ENCODE measurements at places on chromosomes 6 and 20. TPM values are rescaled to one million over a fixed set of nuclear protein-coding genes. Genes with fewer than 3 reads are reported as not detected.

Gene THBD
- total RNA-seq = not detected

Gene COL9A3
- 1.0 TPM for total RNA-seq

Gene GFRA4
- not detected for total RNA-seq

Gene SLC12A5
- total RNA-seq = 3.1 TPM

Gene ANKEF1
- 1.4 TPM for total RNA-seq

Gene SEMG1
- total RNA-seq = not detected

Gene HCK
- 20.1 TPM for total RNA-seq

Gene GPR6
- total RNA-seq = not detected

Gene SCAND1
- 68.1 TPM for total RNA-seq

Gene BRPF3
- total RNA-seq = 12.8 TPM

Gene PKIB
- 0.19 TPM for total RNA-seq

Measured in GM12878 (cell line).